CD8-positive, alpha-beta T cell (primary cell): ENCODE measurements at places on chromosomes 4 and X.

GRCh38 chrX:155071694-155072280, 479 bp downstream of the BRCC3 start:
- DNase-seq = no peak

GRCh38 chrX:129249563-129249962, 273.7 kb downstream of the SMARCA1 start:
- no peak for DNase-seq

- no peak for DNase-seq
These were observed 2.1 kb upstream of the AVPR2 start for GRCh38 chrX:153902385-153902784.

DNA sequence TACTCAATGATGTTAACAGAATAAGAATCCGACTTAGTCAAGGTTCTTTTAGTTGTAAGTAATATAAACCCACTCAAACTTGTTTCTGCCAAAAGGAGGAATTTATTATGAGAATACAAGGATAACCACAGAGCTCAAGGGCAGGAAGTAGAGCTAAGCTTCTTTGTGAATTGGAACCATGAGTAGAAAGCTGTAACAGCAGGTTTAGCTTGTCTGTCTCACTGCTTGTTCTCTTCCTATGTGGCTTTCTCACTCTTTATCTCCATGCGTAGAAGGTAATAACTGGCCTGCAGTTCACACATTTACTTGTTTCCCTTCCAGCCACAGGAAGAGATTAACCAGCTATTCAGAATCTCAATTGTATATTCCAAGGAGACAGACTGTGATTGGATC, 378.3 kb downstream of the PPP1R2C start:
- no peak for DNase-seq

- no peak for DNase-seq
These were observed 35.9 kb downstream of the TBC1D19 start for GRCh38 chr4:26619784-26620183.

DNA sequence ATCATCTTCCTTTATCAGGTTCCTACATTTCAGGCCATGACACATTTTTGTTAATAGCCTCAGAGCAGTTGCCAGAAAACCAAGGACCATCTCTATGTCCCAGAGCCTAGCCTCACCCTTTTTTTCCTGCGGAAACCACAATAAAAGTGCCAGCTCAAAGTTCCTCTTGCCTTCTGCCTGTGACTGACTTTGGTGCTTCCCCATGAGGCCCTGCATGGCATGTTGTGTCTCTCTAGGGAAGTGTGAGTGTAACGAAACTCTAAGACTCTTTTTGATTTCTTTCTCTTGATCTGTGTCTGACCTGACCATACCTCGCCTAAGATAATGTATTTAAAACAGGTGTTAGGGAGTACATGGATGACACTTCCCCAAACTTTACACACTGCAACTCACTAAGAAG, 642.3 kb upstream of the BOD1L1 start:
- DNase-seq = no peak
